ENCODE measurements at places on chromosomes 13 and 19.

DNA sequence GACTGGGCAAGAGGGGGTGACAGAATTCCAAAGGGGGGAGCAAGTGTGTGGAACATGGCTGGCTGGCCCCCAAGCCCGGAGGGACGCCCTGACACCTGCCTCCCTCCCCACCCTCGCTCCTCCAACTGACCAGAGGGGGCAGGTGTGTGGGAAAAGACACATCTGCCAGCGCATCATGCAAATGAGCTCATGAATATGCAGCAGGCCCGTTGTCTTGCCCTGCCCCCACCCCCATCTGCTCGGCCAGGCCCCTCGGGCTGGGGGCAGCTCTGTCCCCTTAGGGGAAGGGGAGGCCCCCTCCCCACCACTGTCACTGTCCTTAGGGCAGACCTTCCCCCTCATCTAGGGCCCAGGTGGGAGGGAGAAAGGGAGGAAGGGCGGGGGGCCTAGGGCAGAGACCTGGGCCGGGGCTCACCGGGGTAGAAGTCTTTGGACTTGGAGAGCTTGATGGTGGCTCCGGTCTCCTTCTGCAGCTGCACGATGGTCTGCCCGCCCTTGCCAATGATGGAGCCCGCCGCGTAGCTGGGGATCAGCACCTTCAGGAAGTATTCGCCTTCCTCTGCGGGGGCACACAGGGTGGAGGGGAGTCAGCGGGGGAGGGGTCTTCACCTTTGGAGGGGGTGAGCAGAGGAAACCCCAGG lies 12.9 kb downstream of the NOVA2 start:
- DNase-seq: no peak

- DNase-seq: no peak
Measured at GRCh38 chr19:2722541-2723344, 1.6 kb upstream of the DIRAS1 start.

DNA sequence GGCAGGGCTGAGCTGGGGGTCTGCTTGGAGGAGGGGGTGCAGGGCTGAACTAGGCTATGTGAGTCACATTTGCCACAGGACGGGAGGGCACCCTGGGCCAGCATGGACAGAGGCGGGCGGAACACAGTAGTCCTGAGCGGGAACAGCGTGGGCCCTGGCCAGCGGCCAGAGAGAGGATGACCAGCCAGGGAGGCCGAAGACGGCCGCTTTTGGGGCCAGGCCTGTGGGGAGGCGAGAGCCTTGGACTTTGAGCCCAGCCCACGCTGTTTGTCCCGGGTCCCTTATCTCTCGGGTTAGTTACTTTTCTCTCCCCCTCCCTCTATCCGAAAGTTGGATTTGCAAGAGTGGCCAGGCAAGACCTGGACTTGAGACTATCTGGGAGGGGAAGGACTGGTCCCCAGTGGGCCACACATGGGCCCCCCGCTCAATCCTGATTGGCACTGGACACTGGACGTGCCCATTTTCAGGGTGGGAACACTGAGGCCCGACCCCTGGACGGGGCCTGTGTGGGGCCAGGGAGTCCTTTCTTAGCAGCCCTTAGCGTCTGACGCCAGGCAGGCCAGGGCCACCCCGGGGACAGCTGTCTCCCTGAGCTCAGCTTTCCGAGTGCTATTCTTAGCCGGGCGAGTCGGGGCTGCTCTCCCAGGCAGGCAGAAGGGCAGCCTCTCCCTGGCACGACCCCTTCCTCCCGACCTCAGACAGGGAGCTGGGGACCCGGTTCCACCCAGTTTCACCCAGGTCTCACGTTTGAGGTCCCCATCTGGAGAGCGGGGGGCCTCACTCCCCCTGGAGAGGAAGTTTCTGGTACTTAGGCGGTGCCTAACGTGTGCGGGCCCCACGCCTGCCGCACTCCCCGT lies 833 bp downstream of the GAMT start:
- DNase-seq: no peak

- DNase-seq: no peak
Measured at GRCh38 chr13:23320926-23321534, 112.5 kb downstream of the SACS start.

GRCh38 chr19:10228920-10229319 lies 2.2 kb downstream of the S1PR2 start:
- no peak for DNase-seq

- DNase-seq: no peak
Measured at GRCh38 chr19:16418597-16418962, 53.2 kb downstream of the EPS15L1 start.

DNA sequence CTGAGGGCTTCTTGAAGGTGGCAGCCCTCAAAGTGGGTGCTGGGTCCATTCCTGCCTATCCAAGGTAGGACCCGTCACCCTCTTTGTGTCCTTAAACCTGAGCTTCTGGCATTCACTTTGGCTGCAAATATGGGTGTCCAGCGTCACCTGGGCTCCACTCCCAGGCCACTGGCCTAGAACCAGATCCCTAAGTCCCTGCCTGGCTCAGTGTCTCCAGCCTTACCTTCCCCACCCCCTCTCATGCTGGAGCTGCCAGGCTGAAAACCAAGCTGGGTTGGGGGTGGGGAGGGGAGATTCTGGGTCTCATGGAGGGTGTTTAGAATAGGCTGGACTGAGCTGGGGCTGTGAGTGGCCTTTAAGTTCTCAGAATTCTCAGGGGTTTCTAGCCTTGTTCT lies 12.4 kb downstream of the PDE4A start:
- no peak for DNase-seq

- no peak for DNase-seq
Measured at GRCh38 chr19:18397242-18398202, at the start of gene LRRC25. Gene LRRC25, minus strand, starts transcription at chr19:18397622. Its CDS starts 659 bp downstream, at chr19:18396963.

DNA sequence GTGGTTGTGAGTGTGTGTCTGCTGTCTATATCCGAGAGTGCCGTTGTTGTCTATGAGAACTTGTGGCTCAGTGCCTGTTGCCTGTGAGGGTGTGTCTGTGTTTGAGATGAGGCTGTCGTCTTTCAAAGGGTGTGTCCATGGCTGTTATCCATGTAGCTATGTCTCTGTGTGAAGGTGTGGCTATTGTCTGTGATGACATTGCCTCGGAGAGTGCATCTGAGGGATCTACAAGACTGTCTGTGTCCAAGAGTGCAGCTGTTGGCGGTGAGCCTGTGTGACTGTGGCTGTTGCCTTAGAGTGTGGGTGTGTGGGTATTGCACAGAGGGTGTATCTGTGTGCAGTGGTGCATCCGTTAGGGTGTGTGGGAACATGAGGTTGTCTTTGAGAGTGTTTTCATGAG lies 4.9 kb downstream of the NUMBL start:
- DNase-seq: no peak

DNA sequence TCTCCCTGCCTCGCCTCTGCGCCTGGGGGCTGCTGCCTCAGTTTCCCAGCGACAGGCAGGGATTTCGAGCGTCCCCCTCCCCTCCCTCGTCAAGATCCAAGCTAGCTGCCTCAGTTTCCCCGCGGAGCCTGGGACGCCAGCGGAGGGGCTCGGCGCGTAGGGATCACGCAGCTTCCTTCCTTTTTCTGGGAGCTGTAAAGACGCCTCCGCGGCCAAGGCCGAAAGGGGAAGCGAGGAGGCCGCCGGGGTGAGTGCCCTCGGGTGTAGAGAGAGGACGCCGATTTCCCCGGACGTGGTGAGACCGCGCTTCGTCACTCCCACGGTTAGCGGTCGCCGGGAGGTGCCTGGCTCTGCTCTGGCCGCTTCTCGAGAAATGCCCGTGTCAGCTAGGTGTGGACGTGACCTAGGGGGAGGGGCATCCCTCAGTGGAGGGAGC lies 722 bp upstream of the ICAM1 start:
- DNase-seq: no peak

DNA sequence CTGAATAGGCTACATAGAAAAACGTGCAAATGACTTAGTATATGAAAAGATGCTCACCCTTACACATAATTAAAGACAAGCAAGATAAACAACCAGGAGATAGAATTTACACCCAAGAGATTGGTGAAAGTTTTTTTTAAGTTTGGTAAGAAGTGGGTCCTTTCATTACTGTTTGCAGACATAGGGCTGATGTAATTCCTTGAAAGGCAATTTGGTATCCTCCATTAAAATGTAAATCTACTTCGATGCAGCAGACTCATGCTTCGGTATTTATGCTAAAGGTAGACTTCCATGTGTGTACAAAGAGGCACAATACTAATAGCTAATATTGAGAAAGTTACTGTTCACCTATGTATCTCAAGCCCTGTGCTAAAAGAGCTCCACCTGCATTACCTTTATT lies 33.5 kb downstream of the CNMD start:
- DNase-seq: no peak

DNA sequence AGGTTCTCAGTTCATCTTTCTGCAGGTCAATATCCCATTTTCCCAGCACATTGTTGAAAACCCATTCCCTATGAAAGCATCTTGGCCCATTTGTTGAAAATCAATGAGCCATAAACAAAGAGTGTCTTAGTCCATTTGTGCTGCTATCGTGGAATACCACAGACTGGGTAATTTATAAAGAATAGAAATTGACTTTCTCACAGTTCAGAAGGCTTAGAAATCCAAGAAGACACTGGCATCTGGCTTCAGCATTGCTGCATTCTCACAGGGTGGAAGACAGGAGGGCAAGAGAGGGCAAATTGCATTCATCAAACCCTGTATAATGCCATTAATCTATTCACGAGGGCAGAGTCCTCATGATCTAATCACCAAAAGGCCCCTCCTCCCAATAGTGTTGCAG lies 34.1 kb downstream of the ZNF823 start:
- no peak for DNase-seq

DNA sequence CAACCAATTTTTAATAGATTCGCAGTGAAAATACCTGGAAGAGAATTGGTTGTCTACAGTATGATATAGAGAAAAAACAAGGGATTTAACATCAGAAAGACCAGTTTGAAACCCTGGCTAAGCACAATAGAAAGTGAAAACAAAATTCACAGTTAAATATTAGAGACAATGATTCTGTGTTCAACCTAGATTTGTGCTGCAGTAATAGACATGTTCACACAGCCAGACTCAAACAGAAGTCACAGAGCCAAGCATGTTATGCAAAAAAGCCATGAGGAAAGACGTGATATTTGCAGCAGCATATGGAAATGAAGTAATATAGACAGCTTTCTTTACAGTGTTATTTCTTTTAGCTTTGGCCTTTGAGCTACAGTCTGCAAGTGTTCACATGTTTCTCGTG lies 48.1 kb downstream of the SCEL start:
- no peak for DNase-seq

DNA sequence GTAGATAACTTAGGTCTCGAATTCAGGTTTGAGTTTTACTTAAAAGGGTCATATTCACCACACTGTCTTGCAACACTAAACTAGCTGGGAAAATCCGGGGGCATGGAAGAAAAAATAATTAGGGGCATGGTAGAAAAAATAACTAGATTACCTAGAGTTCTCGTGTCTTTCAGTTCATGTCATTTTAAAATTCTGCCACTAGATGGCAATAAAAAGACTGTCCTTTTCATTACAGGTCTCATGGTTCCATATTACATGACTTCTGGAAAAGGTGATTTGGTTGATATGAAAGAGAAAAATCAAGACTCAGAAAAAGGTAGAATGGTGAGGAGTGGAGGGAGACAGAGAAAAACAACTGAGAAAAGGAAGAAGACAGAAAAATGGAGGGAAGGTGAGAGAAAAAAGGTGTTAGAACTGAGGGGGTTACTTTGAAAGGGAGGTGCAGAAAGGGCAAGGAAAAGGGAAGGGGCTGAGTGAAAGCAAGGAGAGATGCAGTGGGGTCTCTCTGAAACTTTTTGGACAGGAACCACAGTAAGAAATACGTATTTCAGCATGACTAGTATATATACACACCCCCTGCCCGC lies 299.0 kb downstream of the KLF12 start:
- DNase-seq: no peak

DNA sequence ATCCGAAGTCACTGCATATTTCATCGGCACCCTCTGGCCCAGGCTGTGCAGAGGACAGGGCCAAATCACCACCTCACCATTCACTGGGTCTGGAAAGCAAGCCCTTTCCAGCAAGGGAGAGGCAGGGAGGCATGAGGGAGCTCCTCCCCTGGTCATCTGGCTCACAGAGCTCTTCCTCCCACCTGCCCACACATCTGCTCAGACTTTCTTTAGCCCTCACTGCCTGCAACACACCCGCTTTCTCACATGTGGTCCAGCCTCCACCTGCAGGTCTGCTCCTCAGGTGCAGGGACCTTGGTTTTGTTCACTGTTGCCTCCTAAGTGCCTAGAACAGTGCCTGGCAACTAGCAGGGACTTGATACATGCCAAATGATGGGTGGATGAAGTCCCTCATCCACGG lies 21.0 kb upstream of the SLC35E1 start:
- DNase-seq: no peak

DNA sequence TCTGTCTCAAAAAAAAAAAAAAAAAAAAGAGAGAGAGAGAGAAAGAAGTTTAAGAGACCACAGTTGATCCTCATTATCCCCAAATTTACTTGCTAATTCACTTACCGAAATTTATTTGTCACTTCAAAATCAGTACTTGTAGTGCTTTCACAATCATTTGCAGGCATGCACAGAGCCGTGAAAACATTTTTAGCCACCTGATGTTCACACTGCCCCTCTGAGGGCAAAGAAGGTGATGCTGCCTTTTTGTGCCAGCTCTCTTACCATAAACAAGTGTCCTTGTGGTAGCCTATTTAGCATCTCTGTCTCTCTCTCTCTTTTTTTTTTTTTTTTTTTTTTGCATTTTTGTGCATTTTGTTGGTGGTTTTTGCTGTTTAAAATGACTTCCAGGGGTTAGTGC lies 24.1 kb upstream of the CASP14 start:
- no peak for DNase-seq

DNA sequence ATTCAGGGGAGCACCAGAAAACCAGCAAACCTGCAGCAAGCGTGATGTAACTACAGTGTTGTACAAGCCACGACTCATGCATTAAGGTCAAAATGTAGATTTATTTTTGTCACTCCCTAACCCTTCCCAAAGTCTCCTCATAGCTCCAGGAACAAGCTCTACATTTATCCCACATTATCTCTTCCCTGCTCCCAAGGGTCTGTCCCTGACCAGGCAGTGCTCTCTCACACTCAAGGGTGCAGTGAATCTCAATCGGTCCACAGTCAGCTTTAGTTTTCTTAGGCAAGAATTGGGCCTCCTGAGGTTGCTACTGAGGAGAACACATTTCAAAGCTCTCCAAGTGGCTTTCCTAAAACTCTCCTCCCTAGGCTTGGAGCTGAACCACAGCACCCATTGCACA lies 219.4 kb downstream of the NHLRC3 start:
- no peak for DNase-seq

DNA sequence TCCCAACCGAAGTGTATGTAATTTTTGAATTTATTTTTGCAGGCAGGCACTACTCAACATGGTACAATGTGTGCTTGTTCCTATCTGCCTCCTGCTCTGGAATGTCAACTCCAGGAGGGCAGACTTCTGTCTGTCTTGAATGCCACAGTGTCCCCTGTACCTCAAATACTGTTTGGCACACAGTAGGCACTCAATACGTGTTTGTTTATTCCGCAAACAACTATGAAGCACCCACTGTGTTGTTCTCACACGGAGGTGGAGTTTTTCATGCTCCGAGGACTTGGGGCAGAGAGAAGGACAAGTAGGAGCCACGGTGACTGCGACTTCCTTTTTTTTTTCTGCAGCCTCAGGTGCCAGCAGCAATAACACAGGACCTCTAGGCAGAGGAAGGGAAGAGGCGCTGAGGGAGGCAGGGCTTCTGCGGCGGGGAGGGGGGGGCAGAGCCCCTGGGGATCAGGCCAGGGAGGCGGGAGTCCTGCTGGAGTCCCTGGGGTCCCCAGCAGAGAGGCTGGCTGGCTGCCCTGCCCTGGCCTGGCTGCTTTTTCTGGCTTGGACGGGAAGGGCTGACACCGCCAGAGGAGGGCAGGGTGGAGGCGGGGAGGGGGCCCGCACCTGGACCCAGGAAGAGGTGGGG lies 29.3 kb upstream of the TNFAIP8L1 start:
- no peak for DNase-seq

Measured in stimulated activated CD8-positive, alpha-beta memory T cell treated with anti-CD3 and anti-CD28 coated beads, Interleukin-15, amount 100 ng/mL, for 24 hours (primary cell).